ENCODE measurements at places on chromosomes 3 and 15.

GRCh38 chr15:37040072-37040742 is 60.1 kb downstream of the MEIS2 start:
- H3K27ac ChIP-seq = no peak overlapping the region
- no peak overlapping the region for H3K4me3 ChIP-seq
- no peaks in the 10 kb centered on the region for H3K4me1 ChIP-seq
- H3K27me3 ChIP-seq = no peaks in the 10 kb centered on the region
- DNase-seq = no peak
- no peaks in the 10 kb centered on the region for H3K36me3 ChIP-seq

GRCh38 chr15:99566157-99566897 is 543 bp downstream of the MEF2A start:
- peaks cover 3% of the 10 kb centered on the region for H3K36me3 ChIP-seq
- peaks cover 39% of the 10 kb centered on the region for H3K4me1 ChIP-seq
- H3K4me3 ChIP-seq = peak overlapping the region; percentile 99
- H3K27ac ChIP-seq = peak overlapping the region; percentile 99
- DNase-seq = peak; percentile 65

- H3K4me1 ChIP-seq = peaks cover 3% of the 10 kb centered on the region
- DNase-seq = no peak
- peaks cover 15% of the 10 kb centered on the region for H3K27me3 ChIP-seq
- H3K36me3 ChIP-seq = peaks cover 2% of the 10 kb centered on the region
- H3K4me3 ChIP-seq = no peak overlapping the region
- no peak overlapping the region for H3K27ac ChIP-seq
Measured at GRCh38 chr3:120244834-120245225, 40.2 kb downstream of the GPR156 start.

GRCh38 chr15:31271711-31272557 is 54.7 kb upstream of the KLF13 start:
- H3K4me3 ChIP-seq = no peak overlapping the region
- no peaks in the 10 kb centered on the region for H3K27me3 ChIP-seq
- no peaks in the 10 kb centered on the region for H3K36me3 ChIP-seq
- peak; percentile 6 for DNase-seq
- H3K27ac ChIP-seq = no peak overlapping the region

GRCh38 chr3:184814214-184814613 is 2.2 kb downstream of the VPS8 start:
- DNase-seq = no peak
- no peak overlapping the region for H3K27ac ChIP-seq
- no peaks in the 10 kb centered on the region for H3K27me3 ChIP-seq
- peaks cover 27% of the 10 kb centered on the region for H3K4me1 ChIP-seq
- H3K4me3 ChIP-seq = no peak overlapping the region

DNA sequence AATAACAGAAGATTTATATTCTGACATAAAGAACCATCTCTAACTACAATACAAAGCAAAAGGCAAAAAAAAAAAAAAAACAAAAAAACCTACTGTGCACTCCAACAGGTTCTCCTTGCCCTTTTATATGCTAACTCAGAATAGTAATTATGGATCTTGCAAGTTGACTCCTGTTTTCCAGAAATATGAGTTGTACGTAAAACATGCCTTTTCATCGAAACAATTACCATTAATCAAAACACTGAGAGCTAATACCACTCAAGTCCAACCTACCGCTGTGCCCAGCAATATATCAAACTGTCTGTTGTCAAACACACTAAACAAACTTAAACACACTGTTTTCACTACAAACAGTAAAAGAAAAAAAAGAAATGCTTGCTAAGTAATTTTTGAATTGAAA is 389.8 kb downstream of the TBC1D5 start:
- H3K4me1 ChIP-seq = no peaks in the 10 kb centered on the region
- no peaks in the 10 kb centered on the region for H3K27me3 ChIP-seq
- no peak overlapping the region for H3K4me3 ChIP-seq
- no peak for DNase-seq
- H3K27ac ChIP-seq = no peak overlapping the region

DNA sequence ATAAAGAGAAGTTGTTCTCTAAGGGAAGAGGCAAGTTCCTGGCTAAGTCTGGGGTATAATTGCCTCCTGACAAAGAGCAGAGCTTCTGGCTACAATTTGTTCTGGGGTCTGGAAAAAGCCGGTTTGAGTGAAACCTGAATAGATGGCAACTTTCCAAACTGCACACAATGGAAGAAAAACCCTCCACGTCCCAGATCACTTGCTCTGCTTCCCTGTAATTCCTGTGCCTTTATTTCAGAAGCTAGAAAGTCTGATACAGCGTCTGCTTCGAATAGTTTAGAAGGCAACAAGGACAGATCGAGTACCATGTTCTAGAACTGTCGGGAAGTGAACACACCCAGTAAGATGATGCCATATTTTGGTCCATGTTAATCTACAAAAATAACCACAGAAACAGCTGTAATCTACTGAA is 1.6 kb upstream of the WDR82 start:
- H3K4me3 ChIP-seq = no peak overlapping the region
- H3K27ac ChIP-seq = no peak overlapping the region
- DNase-seq = no peak
- peaks cover 27% of the 10 kb centered on the region for H3K4me1 ChIP-seq

DNA sequence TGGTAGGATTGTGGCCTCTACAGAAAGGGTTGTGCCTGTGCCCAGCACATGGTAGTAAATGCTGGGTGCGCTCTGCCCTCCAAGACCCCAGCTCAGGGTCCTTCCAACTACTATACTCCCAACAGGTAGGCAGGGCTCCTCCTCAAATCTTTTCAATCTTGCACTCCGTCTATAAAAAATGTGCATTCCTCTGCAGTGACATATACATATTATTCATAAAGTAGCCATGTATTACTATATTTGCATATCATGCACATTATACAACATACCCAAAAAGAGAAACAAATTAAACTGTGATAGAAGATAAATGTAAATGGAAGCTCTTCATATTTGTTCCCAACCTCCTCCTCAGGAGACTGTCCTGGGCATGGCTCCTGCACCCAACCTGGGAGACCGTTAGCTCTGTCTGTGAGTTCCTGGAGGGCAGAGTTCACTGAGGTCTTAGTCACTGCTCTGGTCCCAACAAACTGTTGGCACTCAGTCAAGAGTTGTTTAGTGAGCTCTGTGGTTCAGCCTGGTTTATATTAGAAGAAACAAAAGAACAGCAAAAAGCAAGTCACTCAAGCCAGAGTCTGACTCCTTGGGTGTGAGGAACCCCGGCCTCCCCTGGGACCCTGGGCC is 47.7 kb upstream of the GRIP2 start:
- no peak overlapping the region for H3K4me3 ChIP-seq
- peaks cover 18% of the 10 kb centered on the region for H3K27me3 ChIP-seq
- DNase-seq = no peak
- H3K4me1 ChIP-seq = no peaks in the 10 kb centered on the region

DNA sequence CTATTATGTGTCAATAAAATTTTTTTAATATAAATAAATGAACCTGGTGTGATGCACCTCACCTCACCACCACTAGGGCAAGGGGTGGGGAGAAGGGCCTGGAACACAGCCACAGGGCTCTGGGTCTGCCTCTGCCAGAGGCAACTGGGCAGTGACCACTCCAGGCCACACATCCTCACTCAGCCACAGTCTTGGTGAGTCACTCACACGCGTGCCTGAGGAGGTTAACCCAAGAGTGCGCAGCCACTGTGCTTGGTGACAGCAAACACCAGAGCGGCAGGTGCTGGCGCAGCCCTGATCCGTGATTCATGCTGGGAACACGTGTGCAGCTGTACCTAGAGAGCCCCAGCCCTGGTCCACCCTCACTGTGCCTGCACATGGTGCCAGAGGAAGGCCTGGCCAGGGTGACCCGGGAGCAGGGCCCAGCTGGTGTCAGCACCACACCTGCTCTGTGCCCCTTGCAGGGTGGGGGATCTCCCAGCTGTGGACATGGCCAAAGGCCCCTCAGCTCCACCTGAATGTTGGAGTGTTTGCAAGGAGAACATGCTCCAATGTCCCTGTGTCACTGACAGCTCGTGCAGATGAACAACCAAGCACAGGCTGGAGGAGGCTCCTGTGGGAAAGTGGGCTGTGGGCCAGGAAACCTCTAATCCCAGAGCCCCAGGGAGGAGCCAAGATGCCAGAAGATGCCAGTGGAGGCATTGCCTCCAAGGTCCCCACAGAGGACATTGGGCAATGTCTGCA is 2.1 kb downstream of the SLC41A3 start:
- H3K4me3 ChIP-seq = no peak overlapping the region
- H3K27me3 ChIP-seq = no peaks in the 10 kb centered on the region
- H3K4me1 ChIP-seq = peaks cover 5% of the 10 kb centered on the region
- H3K27ac ChIP-seq = no peak overlapping the region
- H3K36me3 ChIP-seq = no peaks in the 10 kb centered on the region

DNA sequence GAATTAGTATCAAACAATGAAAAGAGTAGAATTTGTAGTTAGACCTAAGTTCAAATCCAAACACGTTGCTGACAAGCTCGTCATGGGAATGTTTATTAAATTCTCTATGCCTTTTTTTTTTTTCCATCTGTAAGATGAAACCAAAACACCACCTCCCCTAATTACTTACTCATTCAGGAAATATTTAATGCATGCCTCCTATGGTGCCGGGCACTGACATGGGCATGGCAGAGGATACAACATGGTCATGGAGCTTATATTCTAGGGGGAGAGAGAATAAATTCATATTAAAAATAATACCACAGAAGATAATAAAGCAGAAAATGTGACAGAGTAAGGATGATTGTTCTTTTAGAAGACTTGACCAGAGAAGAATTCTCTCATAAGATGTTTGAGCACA is 215.8 kb downstream of the RYR3 start:
- H3K4me1 ChIP-seq = no peaks in the 10 kb centered on the region
- no peak overlapping the region for H3K27ac ChIP-seq
- H3K27me3 ChIP-seq = peaks cover 3% of the 10 kb centered on the region
- no peak for DNase-seq

GRCh38 chr3:99646107-99646435 is 7.7 kb downstream of the COL8A1 start:
- no peaks in the 10 kb centered on the region for H3K36me3 ChIP-seq
- no peak for DNase-seq
- H3K4me1 ChIP-seq = no peaks in the 10 kb centered on the region
